ENCODE measurements at places on chromosomes 7 and 10. TPM values are rescaled to one million over a fixed set of nuclear protein-coding genes. Genes with fewer than 3 reads are reported as not detected.

GRCh38 chr7:6436385-6436685, 11.4 kb downstream of the DAGLB start:
- DNase-seq: no peak

GRCh38 chr7:43058271-43059066, 54.0 kb upstream of the HECW1 start:
- no peak for DNase-seq

GRCh38 chr10:113336549-113337130, 216.2 kb upstream of the HABP2 start:
- no peak for DNase-seq

- no peak for DNase-seq
These were observed 215.9 kb downstream of the SH2D4B start for GRCh38 chr10:80753612-80754011.

DNA sequence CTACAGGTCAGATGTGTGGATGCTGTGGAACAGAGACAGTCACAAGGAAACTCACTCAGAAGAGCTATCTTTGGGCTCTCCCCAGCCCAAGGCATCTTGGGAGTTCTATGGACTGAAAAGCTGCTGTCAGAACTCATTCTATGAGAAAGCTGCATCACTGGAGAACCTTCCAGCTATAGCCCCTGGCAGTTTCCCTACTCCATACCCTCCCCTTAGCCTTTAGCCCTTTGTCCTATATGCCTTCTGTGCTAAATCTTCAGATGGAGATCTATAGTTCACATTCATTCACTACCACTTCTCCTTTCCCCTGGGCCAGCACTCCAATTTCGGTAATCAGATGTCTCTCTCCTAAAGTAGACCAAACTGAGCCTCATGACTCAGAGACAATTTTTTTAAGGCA, 6.9 kb downstream of the WNT8B start:
- DNase-seq: no peak

GRCh38 chr7:103573479-103574058, 127.6 kb upstream of the SLC26A5 start:
- DNase-seq: peak; percentile 12

GRCh38 chr7:94623820-94624219, 32.1 kb downstream of the SGCE start:
- DNase-seq: no peak

- no peak for DNase-seq
These were observed 375.5 kb downstream of the SEMA3D start for GRCh38 chr7:84811362-84811761.

DNA sequence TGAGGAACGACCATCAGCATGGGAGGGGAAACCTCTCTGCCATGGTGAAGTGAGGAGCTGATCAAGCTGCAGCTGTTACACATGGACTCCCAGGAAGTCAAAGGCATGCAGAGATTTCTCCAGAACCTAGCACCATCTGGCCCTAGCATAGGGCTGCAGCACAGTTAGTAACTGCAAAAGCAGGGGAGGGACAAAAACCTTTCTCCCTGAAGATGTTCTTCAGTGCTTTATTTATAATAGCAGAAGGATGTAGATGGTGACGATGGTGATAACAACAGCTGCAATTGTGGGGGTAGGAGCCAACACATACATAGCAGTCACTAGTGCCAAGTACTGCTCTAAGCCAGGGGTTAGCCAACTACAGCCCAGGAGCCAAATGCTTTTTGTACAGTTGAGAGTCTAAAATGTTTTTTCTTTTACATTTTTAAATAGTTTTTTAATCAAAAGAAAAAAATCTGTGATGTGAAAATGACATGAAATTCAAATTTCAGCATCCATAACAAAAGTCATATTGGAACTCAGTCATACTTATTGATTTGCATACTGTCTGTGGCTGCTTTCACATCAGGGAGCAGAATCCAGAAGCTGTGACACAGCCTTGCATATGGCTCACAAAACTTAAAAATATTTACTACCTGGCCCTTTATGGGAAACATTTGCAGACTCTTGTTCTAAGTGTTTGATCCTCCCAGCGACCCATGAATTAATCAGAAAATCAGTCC, 299.5 kb downstream of the ELMO1 start:
- no peak for DNase-seq

LRMDA gene
- not detected for polyA plus RNA-seq

SPDYE11 gene
- 0.10 TPM for polyA plus RNA-seq

ZNF467 gene
- polyA plus RNA-seq: 1.2 TPM

COL1A2 gene
- not detected for polyA plus RNA-seq

BICC1 gene
- not detected for polyA plus RNA-seq

All from CD4-positive, alpha-beta memory T cell (primary cell).